ENCODE measurements at places on chromosomes 2 and 18.
A peak's percentile ranks its signal among the peaks of the same experiment; 100 is the strongest.

DNA sequence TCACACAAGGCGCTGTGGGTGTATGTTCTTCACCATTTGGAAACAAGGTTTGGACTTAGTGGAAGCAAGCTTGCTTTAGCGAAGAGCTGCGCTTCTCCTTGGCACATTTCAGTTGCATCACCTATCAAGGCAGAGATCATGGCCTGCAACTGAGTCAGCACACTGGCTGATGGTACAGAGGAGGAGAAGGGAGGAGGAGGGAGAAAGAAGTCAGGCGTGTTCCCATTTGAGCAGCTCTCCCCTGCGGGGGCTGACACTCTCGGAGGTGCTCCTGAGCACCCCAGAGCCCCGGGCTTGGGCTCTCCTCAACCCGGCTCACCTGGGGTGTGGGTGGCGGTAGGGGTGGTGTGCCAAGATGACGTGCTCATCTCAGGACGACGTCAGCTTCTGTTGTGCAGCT, 6.0 kb upstream of the SERPINB5 start:
- DNase-seq = no peak

- no peak for DNase-seq
Observed at GRCh38 chr2:99487906-99488305, 1.9 kb downstream of the REV1 start.

DNA sequence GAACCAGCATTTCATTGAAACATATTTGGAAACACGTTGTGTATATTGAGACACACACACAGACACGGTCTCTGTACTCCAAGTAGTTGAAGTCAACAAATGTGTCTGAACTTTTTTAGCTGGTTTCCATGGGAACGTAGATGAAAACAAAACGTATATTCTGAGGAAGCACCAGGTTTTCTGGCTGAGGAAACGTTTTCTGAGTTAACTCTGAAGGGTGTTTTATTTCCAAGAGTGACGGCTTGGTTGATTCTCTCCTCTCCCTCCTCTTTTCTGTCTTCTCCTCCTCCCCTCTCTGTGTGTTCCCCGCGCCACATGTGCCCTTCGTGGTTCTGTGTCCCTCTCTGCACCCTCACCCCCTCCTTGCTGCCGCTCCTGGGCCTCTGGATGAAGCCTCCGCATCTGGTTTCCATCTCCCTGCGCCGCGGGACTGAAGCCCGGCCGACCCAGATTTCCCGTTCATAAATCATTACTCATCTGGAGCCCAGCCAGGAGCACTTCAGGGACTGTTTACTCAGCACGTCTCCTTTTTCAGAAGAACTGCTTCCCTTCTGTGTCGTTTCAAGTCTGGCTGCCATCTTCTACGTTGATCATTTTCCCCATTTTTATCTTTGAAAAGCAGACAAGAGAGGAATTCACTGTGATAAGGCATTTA, 122.7 kb downstream of the COL6A3 start:
- DNase-seq = peak; percentile 95

DNA sequence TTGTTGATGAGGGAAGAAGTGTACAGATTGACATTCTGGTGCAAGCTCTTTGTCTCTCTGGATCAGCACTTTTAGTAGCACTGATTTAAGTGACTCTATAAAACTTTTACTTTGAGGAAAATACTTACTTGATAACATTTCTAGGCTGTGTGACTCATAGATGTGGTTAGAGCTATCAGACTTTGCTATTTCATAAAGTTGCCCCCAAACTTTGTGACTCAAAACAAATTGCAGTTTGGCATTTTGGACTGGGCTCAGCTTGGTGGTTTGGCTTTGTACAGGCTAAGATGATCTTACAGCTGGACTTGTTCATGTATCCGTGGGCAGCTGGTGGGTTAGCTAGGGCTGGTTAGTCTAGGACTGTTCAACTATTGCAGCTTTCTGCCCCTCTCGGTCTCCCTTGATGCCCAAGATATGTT, 42.1 kb upstream of the GLS start:
- DNase-seq = no peak

- no peak for DNase-seq
Observed at GRCh38 chr18:2150566-2150965, 420.7 kb downstream of the METTL4 start.

DNA sequence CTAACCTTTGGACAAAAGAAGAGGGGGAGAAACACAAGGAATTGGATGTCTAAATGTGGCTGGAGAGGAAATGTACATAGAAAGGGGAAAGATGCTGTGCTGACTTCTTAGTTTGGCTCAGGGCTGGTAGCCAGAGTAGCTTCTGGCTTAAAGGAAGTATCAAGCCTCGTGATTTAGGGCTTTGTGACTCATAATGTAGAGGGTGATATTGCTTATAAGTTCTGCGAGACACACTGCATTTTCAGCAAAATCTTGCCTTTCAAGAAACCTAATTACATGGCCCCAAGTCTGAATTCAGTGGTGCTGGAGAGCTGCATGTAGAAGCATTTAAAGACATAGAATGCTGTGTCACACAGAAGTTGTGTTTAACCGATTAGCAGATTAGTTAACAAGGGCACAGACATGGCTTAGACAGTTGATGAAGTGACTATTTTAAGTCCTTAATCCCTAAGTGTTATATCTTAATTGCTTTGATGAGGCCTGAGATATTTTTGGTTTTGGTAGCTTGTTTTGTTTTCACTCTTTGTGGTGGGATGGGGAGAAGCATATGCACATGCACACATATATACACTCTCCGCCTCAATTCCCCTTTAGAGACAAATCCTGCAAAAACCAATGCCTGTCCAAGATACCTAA, 66.4 kb downstream of the EPAS1 start:
- DNase-seq = peak; percentile 82

DNA sequence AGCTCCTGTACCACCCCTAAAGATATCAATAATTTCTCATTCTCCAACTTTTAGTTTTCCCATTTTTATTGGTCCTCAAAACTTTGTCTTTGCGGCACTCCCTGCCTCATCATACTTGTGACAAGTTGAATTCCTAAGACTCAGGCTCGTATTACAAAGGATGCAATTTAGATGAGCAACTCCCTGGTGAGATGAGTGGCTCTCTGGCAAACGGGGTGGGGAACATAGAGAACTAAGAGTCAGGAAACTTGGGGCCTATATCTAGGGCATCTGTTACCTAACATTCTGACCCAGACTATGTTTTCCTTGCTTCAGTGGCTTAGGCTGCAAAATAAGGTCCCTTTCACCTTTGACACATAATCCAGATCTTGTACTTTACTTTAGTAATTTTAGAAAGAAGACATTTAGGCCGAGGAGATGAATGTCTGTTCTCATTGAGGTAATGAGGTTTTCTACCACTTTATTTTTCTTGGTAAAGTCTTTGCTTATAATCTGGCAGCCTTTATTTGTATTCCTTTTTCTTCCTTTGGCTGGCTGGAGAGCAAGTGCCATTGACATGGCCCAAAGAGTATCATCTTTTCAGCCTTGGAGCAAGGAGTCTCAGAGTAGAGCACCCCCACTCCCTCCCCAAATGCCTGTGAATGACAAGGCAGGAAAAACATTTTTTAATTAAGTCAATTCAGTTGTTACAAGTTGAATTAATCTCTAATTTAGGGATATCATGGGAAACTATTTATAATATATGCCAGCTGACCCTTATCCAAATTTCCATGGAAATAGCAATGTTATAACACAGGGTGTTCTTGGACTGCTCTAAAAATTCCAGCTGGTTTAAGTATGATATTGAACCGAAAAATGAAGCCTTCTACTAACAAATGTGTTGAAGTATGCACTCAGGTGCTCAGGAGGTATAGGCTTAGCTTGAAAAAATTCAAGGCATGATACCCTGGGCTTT, 15.2 kb downstream of the TSPYL6 start:
- no peak for DNase-seq

DNA sequence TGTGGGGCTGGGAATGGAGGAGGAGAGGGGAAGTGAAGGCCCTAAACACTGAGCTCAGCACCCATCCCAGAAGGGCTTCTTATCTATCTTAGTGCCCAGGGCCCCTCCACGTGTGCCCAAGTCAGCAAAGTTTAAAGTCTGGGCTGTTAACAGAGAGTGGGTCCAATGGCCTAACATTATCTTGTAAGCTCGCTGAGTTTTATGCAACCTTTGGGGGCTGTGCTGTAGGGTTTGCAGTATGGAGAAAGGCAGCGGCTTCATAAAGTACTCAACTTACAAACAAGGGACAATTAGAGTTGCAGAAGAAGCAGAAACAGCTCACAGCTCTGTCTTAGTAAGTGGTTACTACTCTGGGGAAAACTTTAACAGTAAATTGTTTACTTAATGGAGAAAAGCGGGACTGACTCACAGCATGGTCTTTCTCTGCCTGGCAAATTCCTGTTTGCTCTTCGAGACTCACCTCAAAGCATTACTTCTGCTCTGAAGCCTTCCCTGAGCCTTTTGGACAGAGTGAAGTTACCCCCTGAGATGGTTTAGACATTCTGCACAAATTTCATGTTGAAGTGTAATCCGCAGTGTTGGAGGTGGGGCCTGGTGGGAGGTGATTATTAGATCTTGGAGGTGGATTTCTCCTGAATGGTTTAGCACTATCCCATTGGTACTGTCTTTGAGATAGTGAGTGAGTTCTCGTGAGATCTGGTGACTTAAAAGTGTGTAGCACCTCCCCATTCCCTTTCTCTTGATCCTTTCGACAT, 9.0 kb downstream of the ENOSF1 start:
- no peak for DNase-seq

- peak; percentile 93 for DNase-seq
Observed at GRCh38 chr18:58314284-58314683, 270.3 kb downstream of the NEDD4L start.

DNA sequence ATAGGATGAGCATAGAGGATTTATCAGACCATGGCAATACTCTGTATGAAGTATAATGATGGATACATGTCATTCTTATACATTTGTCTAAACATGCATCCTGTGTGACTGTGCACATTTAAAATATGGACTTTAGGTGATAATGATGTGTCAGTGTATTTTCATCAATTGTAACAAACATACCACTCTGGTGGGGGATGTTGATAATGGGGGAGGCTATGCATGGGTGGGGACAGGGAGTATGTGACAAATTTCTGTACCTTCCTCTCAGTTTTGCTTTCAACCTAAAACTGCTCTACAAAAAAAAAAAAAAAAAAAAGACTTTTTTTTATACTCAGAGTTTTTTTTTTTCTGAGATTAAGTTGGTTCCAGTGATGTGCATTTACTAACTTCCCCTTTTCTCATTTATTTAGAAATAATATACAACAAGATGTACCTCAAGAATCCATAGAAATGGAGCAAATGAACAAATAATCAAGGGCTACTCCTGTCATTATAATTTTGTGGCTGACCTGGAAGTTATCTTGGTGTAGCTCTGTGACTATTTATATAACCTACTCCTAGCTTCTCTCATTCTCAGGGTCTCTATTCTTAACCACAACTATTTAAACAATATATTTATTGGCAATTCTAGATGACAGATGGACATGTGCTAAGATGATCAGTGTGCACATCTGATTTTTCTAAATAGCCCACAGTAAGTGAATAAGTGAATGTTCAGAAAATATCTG, 108.9 kb upstream of the ITGA4 start:
- no peak for DNase-seq

- DNase-seq = no peak
Observed at GRCh38 chr2:59034837-59035236, 793.7 kb upstream of the FANCL start.

GRCh38 chr2:226600184-226600583, 199.4 kb downstream of the IRS1 start:
- no peak for DNase-seq

DNA sequence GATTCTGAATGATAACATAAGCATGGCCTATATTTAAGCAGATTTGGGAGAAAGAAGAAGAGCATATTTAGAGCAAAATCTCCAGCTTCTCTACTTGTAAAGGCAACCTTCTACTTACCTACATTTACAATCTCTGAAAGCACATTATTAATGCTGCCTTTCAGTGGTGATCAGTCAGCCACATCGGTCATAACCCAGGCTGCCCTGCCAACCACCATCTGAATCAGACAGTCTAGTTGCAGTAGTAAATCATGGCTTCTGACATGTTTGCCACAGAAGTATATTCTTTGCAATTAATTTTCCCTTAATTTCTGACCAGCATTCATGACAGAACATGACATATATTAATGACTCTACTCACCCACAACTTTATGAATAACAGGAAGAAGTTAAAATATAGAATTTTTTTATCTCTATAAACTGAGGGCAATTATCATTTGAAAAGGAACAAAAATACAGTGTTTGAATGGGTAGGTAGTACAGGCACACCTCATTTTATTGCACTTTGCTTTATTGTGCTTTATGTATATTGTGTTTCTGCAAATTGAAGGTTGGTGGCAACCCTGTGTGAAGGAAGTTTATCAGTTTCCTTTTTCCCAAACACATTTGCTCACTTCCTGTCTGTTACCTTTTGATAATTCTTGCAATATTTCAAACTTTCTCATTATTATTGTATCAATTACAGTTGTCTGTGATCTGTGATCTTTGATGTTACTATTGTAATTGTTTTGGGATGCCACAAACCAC, 531.6 kb upstream of the CHAC2 start:
- DNase-seq = no peak

DNA sequence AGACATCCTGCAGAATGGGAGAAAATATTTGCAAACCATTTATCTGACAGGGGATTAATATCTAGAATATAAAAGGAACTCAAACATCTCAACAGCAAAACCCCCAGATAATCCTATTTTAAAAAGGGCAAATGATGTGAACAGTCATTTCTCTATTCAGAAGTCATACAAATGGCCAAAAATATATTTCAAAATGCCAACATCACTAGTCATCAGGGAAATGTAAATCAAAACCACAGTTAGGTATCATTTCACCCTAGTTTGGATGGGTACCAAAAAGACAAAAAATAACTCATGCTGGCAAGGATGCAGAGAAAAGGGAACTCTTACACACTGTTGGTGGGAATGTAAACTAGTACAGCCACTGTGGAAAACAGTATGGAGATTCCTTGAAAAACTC, 70.0 kb downstream of the TBR1 start:
- DNase-seq = no peak

DNA sequence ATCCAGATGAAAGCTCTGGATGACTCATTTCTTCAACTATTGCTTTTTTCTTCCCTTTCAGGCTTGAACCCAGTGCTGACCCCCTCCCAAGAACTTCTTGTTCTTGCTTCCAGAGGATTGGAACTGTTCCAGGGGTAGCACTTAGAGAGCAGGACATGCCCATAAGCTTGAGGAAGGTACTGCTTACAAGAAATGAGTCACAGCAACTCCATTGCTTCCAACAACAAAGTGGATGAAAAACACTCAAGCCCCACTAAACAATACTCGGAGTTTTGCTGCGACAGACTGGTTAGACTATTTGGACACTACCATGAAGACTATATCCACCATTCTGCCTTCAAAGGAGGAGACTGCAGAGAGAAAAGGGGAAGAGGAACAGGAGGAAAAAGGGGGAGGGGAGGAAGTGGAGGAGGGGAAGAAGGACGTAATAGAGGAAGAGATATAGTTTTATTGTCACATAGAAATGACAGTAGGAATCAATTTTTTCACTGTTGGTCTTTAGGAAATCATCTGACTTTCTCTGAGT, 1.6 kb upstream of the EPC2 start:
- DNase-seq = peak; percentile 33

Measured in suppressor macrophage treated with lipopolysaccharide for 4 hours (primary cell).